AG04449 (cell line): ENCODE measurements at places on chromosomes 5 and 9.

- no peak for DNase-seq
Measured at GRCh38 chr9:116717150-116717549, 30.0 kb downstream of the TRIM32 start.

- no peak for DNase-seq
Measured at GRCh38 chr5:172028167-172028566, 21.7 kb upstream of the FBXW11 start.

DNA sequence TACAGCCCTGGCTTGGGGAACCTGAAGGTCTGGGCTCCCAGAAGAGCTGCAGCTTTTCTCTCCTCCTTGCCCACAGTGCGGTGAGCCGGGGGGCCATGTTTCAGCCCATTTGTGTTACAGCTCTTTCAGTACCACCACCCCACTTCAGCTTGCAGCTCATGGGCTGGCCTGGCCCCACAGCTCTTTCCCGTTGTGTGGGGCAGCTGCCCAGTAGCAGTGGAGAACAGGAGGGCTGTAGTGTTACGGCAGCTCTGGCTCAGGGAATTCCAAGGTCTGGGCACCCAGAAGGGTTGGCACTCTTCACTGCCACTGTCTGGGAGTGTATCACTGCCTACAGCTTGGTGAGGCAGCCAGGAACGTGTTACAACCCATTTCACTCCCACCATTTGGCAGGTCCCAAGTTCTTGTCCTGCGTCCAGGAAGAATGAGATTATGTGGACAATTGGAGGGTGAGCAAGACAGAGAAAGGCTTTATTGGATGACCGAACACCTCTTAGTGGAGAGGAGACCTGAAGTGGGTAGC lies 390.5 kb downstream of the KDM4C start:
- DNase-seq, result no peak

DNA sequence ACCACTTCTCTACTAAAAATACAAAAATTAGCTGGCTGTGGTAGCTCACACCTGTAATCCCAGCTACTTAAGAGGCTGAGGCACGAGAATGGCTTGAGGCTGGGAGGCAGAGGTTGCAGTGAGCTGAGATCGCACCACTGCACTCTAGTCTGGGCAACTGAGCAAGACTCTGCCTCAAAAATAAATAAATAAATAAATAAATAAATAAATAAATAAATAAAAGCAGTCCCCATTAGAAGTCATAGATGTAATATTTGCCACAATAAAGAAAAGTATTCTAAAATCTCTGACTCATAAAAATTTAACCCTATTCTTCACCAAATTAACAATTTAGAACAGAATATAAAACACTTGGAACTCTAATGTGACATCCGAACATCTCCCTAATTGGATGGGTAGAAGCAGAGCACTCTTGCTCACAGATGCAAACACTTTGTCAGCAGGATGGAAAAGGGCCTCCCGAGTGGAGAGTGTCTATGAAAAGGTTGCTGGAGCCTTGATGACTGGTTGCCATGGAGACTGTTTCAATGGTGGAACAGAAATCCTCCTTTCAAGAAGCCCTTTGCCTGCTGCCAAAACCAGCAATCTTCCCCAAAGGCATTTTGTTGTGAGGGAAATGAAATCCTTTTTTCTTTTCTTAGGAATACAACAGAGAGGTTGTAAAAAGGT lies 38.9 kb upstream of the TRAF1 start:
- DNase-seq, result no peak

DNA sequence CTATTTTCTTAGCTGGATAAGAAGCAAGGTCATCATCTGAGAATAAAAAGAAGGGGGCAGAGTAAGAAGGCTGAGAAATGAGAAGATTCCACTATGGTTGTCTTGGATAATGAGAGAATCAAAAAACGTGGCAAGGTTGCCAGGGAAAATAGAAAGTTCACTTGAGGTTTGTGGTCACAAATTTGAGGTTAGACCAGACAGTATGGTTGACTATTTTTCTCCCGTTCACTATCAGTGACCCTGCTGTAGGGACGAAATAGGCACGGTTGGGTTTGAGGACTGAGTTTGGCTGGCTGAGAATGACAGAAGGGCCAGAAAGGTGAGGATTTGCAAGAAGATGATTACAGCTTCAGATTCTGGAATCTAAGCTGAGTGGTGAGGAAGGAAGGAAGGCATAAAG lies 266.0 kb upstream of the ZNF462 start:
- no peak for DNase-seq

DNA sequence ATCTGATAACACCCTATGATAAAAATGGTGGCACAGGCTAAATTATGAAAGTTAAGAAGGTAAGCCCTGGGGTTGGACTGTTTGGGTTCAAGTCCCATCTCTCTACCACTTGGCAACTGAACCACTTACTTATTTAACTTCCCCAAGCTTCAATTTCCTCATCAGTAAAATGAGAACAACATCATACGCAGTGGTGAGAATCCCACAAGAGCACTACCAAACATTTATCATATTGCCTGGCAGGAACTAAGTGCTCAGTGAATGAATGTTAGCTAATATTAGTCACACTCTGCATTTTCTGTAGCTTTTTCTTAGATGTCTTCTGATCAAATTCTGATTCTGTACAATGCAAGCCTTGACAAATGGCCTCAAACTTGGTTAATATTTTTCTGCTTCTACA lies 306.7 kb downstream of the EBF1 start:
- no peak for DNase-seq

DNA sequence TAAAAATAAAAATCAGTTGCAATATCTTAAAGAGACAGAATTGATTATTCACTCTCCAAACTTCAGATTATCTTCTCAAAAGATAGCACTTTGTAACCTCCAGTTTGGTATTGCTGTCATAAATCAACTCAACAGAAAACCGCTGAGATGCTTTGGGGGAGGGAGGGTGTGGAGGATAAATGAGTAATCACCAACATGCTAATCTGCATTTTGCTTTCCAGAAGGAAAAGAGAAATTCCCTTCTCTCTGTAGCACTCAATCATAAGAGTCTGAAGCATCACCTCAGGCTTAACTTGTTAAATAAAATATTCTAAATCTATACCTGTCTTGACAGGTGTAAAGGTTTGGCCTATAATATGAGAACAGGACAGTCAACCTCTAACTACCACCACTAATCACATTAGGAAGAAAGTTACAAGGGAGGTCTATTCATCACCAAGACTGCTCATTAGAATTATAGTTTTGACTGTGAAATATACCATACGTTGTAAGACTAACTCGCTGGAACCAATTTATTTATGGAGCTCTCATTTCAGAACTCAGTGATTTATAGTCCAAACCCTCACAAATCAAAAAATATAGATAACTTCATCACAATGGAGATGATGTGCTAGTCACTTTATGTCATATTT lies 89.0 kb downstream of the PIK3R1 start:
- DNase-seq, result no peak
